Stimulated activated CD8-positive, alpha-beta memory T cell treated with anti-CD3 and anti-CD28 coated beads, Interleukin-2, amount 100 ng/mL, for 1 hour (primary cell): ENCODE measurements at places on chromosomes 5 and 9.

DNA sequence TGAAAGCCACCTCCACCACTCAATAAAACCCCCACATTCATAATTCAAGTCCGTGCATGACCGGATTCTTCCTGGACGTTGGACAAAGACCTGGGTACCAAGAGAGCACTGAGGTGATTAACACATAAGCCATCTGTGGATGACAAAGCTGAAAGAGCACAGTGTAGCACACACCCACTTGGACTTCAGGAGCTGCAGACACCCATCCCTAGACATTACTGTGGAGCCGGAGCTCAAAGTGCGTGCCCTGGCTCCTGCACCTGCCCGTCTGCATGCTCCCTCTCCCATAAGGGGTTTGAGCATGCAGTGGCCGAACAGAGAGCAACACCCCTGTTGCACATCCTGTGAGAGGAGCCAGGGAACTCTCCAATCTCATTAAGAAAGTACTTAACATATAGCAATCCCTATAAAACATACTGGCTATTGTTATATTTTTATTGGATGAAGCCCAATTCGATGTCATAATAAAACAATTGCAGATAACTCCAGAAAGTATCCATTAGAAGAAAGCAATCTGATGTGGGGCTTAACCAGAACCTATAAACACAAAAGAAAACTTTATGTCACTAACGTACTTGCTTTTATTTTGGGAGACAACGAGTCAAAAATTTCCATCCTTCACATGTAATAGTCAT is 1174.2 kb upstream of the C9orf72 start:
- no peak for DNase-seq

GRCh38 chr5:107704681-107705401 is 34.1 kb upstream of the EFNA5 start:
- no peak for DNase-seq

GRCh38 chr5:58087123-58087522 is 372.8 kb downstream of the PLK2 start:
- DNase-seq: no peak

- DNase-seq: no peak
Measured at GRCh38 chr9:101477736-101478135, 42.2 kb upstream of the ALDOB start.

- no peak for DNase-seq
Measured at GRCh38 chr5:75325242-75325641, 11.8 kb upstream of the HMGCR start.

DNA sequence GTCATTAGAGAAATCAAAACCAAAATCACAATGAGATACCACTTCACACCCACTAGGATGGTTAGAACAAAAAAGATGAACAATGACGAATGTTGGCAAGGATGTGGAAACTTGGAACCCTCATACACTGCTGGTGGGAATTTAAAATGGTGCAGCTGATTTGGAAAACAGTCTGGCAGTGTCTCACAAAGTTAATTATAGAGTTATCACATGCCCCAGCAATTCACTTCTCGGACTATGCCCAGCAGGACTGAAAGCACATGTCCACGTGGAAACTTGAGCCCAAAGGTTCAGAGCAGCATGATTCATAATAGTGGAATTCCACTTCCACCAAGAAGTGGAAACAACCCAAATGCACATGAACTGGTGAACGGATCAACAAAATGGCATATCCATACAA is 85.0 kb upstream of the HRH2 start:
- no peak for DNase-seq

DNA sequence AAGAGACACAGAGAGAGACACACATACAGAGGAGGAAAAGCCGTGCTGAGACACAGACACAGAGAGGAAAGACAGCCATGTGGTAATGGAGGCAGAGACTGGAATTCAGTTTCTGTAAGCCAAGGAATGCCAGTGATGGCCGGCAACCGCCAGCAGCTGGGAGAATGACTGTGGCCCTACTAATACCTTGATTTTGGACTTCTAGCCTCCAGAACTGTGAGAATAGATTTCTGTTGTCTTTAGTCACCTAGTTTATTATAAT is 90.2 kb downstream of the TARS1 start:
- DNase-seq: no peak

- DNase-seq: no peak
Measured at GRCh38 chr5:152305525-152305924, 99.6 kb downstream of the NMUR2 start.

DNA sequence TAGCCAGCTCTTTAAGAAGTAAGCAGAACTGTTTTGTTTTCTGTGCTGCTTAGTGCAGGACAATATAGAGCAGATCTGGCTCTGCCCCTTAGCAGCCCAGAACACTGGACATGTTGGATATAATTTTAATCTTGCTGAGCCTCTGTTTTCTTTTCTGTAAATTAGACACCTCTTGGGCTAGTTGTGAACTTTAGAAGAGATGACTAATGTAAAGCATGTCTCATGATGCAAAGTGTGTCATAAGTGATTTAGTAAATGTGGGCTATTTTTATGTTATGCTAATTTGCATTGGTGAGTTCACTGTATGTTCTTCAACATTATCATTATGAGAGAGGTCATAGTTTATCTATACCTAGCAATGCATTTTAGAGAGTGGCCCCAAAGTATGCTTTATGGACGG is 156.1 kb upstream of the ADAMTSL1 start:
- no peak for DNase-seq

DNA sequence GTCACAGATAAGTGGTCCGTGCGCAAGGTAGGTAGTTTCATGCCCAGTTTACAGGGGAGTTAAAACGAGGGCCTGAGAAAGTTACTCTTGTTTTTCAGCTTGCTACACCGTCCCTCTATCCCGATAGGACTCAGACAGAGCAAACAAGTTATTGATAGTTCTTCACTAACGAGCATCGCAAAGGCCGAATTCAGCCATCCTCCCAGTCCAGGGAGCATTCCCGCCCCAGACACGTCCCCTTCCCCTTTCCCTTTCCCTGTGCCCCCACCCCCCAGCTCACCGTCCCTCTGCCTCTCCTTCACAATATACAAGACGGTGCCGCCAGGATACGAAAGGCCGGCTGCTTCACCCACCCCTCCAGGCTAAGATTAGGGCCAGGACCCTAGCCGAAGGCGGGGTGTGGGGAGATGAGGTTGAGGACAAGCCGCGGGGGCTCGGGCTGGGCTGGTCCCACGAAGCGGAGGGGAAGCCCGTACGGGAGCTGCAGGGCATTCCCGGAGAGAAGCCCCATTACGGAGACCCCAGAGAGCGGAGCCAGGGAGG is 599 bp downstream of the KIAA1191 start:
- DNase-seq: no peak

- no peak for DNase-seq
Measured at GRCh38 chr5:103224118-103224893, 34.3 kb upstream of the MACIR start.

GRCh38 chr9:35757226-35757891 is 3.3 kb upstream of the MSMP start:
- DNase-seq: no peak

- DNase-seq: no peak
Measured at GRCh38 chr9:129027685-129028191, 393 bp downstream of the SH3GLB2 start.

GRCh38 chr9:69023650-69024049 is 9.7 kb upstream of the PRKACG start:
- no peak for DNase-seq

GRCh38 chr5:102722931-102723330 is 32.2 kb upstream of the PAM start:
- no peak for DNase-seq

DNA sequence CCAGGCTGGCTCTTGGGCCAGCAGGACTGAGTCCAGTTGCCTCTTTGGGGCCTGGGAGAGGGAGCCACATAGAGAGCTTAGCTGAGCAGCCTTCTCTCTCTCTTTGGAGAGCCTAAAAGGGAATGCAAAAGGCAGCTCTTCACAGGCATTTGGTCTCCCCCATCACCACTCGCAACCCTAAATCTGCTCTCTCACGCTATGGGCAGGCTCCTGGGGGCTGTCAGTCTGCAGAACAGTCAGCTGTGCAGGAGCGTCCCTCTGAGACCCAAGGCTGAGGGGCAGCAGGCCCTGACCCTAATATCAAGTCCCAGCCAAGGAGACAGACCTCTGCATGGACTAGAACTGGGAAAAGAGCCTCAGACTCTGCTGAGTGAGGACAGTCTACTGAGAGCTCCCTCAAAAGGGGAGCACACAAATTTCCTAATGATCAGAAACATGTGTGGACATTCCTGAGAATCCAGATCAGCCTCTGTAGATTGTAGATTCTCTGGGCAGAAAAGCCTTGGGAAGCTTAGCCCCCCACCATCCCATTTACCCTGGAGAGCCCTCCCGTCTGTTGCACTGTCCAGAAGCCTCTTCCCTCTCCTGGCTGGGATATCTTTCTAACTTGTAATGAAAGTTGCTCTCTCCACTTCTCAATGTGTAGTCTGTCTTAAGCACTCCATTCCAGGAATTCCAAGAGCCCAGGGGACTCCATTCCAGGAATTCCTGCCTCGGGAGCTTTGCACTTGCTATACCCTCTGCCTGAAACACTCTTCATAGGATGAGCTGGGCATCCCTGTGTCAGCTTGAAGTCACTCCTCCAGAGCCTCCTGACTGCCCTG is 79.4 kb downstream of the FAM114A2 start:
- DNase-seq: no peak

DNA sequence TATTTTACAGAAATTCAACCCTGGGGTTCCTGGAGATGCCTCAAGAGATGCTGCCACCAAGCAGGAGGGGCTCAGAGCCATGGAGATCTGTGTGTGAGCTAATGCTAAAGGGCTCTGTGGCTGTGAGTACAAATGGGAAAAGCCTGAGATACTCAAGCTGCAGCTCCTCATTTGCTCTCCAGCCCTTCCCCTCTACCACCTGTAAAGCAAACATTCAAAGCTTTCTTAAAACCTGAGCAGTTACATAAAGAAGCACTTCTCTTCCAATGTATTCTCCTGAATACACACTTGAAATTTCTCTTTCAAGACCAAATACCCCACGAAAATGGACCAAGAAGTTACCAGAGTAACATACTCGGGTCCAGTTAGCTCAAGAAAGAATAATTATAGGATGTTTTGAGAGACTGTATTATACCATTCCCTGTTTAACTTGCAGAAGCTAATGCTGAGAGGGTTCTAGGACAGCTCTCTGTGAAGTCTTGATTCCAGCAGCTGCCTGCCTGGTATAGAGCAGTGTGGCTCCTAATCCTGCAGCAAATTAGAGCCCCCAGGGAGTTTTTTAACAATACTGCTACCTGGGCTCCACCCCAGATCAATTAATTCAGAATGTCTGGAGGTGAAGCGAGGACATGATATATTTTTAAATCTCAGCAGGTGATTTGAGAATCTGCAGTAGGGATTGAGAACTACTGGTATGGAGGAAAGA is 21.1 kb downstream of the RGS7BP start:
- no peak for DNase-seq

GRCh38 chr5:143245929-143246561 is 157.4 kb downstream of the NR3C1 start:
- DNase-seq: no peak

GRCh38 chr5:143594902-143595818 is 191.7 kb upstream of the NR3C1 start:
- no peak for DNase-seq

- no peak for DNase-seq
Measured at GRCh38 chr9:107905308-107906020, 415.9 kb upstream of the KLF4 start.

DNA sequence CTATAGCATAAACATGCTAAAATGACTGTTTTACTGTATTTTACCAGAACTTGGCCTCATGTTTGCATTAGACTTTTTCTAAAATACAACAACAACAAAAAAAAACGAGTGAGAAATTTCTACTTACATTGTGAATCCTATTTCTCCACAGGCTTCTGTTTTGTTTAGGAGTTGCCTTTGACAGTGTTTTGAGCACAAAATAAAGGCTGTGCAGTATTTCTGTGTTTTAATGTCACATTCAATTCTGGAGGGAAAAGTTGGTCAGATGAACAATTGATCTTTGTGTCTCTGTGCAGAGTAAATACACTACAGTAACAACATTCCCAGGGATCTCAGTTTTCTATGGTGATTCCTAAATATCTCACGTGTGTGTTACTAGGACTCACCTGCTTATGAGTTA is 131.1 kb downstream of the GPBP1 start:
- no peak for DNase-seq

GRCh38 chr9:116002624-116003023 is 151.0 kb upstream of the PAPPA start:
- no peak for DNase-seq

- DNase-seq: no peak
Measured at GRCh38 chr9:34246453-34246852, 67.6 kb downstream of the UBAP1 start.

DNA sequence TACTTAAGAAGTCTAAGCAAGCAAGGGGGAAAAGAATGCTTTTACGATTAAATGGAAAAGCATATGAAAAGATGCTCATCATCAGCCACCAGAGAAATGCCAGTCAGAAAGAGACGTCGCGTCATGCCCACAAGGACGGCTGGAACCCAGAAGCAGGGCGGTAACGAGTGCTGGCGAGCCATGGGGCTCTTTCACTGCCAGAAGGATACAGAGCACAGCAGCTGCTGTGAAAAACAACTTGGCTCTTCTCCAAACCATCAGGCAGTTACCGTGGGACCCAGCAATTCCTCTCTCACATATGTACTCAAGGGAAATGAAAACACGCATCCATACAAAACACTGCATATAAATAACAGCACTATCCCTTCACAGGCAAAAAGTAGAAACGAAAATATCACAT is 95.5 kb downstream of the CAMSAP1 start:
- no peak for DNase-seq

GRCh38 chr5:113201715-113202114 is 225.1 kb downstream of the DCP2 start:
- DNase-seq: no peak

GRCh38 chr9:77773381-77773780 is 125.3 kb upstream of the GNA14 start:
- DNase-seq: no peak

GRCh38 chr5:19369048-19369447 is 619.0 kb downstream of the CDH18 start:
- DNase-seq: no peak

- no peak for DNase-seq
Measured at GRCh38 chr9:104853159-104853558, 74.8 kb downstream of the ABCA1 start.

GRCh38 chr9:121990600-121991306 is 102.4 kb downstream of the TTLL11 start:
- DNase-seq: no peak

DNA sequence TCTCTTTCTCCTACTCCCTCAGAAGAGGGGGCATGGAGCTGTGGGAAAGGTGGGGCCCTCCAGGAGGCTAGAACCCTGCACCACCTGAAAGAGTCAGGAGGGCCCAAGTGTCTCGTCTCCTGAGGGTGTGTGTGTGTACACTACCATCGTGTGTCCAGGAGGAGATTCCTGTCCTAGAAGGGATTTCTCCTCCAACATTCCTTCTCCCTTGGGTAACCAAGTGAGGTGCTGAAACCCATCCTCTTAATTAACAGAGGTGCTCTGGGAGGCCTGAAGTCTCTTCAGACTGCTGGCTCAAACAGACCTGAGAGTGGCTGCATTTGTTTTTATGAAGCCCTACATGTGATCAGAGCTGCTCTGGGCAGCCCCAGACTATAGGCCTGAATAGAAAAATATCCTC is 61.1 kb upstream of the FAM169A start:
- no peak for DNase-seq

GRCh38 chr9:113612216-113612747 is 148.8 kb downstream of the RGS3 start:
- no peak for DNase-seq
